Brain microvascular endothelial cell (primary cell): ENCODE measurements at places on chromosomes 12 and 14.

DNA sequence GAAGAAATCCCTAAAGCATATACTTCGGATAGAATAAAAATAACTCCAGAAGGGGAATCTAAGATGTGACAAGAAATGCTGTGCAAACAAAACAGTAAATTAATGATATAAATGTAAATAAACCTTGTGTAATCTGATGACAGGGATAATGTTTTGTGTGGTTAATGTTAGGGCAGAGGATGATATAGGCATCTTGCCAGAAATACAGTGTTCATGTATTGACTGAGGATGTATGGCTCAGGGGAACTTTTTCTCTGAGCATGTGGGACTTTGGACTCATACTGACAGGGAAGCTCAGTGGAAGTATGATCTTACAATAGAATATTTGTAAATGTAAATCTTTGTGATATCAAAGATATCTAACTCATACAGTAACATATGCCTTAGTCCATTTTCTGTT is 420.2 kb downstream of the TMTC2 start:
- DNase-seq: no peak

DNA sequence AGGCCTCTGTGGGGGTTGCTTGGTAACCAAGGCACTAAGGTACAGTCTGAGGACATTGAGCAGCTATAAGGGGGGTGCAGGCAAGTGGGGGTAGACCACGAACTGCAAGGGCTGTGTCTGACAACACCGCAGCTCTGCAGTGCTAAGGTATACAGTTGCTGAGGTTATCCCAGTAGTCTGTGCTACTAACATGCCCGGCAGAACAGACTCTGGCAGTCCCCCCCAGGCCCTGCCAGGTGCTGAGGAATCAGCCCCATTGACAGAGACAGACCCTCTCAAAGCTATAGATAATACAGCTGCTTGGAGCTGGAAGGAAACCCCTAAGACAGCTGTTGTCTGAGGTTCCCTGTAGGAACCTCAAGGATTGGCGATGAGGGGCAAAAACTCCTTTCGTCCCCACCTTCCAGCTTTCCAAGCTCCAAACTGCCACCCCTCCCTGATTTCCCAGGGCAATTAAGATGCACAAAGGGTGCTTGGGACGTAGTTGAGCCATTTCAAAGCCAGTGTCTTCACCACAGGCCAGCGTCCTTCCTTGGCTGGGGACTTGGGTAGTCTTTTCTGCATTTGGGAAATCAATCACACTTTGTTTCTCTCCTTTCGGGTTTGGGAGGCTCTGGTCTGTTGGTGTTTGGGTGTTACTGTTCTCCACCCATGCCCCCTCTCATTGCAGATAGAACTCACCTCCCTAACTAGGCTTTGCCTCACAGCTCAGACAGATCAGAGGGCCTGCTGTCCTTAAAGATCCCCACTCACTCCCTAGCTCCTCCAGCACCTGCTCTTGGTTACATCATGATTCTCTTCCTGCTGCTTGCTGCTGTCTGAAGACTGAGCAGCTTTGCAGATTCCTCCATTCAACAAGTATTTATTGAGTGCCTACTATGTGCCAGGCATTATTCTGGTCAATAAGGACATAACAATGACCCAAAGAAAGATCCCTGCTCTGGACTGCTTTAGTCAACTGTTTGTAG is 2.0 kb upstream of the MYH7 start:
- DNase-seq: no peak

DNA sequence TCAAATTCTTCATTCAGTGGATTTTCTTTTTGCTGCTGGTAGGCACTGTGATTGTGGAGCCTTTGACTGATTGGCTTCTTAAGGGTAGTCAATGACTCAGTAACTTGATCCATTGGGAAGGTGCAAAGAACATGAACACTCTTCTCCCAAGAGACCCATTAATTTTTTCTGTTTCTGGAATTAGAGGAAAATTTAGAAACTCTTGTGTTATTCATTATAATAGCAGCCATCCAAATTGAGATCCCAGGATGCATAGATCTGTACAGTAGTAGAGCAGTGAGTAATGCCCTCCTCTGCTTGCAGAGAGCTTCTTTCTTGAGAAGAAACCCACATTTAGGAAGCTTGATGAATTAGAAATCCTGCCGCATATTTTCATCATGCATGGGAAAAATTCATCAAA is 63.9 kb downstream of the MYRFL start:
- no peak for DNase-seq

GRCh38 chr12:45721954-45722353 is 7.6 kb upstream of the ARID2 start:
- no peak for DNase-seq

- DNase-seq: no peak
Measured at GRCh38 chr14:51716610-51717009, 64.9 kb downstream of the FRMD6 start.

GRCh38 chr12:25574761-25575160 is 21.7 kb upstream of the LMNTD1 start:
- DNase-seq: no peak

GRCh38 chr12:69515394-69515930 is 45.3 kb downstream of the FRS2 start:
- DNase-seq: no peak

- no peak for DNase-seq
Measured at GRCh38 chr14:32296366-32296765, 32.7 kb upstream of the AKAP6 start.

DNA sequence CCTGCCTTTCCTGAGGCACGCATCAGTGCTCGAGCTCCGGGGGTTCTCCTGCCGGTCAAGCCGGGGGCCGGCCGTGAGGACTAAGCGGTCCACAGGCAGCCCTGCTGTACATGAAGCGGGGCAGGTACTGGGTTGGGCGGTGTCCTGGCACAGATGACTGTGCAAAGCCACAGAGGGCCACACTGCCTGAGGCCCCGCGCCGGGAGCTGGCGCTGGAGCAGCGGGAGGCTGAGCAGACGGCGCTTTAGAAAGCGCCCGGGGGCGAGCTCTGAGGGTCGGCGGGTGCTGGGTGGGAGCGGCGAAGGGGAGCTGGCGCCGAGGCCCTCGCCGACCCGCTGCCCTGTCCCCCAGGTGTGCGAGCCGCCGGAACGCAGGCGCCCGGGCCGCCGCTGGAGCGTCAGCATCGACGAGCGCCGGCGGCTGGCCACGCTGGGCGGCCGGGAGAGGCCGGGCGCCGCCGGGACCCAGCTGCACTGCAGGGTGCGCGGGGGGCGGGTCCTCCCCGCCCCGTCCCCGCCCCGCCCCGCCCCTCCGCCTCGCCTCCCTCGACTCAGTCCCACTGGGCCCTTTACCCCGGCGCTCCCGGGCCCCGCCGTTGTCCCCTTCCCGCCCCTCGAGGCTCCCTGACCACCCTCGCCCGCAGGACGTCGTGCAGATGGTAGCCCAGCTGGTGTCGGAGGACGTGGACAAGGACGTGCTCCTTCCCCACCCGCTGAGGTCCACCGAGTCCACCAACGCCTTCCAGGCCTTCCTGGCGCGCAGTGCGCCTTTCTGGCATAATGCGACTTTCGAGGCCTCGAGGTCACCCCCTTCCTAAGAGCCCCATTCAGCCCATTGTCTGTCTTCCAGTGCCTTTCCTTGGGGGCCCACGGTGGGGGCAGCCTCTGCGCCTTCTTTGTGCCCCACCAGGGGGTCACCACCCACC is 8.3 kb upstream of the MTA1 start:
- DNase-seq: no peak

DNA sequence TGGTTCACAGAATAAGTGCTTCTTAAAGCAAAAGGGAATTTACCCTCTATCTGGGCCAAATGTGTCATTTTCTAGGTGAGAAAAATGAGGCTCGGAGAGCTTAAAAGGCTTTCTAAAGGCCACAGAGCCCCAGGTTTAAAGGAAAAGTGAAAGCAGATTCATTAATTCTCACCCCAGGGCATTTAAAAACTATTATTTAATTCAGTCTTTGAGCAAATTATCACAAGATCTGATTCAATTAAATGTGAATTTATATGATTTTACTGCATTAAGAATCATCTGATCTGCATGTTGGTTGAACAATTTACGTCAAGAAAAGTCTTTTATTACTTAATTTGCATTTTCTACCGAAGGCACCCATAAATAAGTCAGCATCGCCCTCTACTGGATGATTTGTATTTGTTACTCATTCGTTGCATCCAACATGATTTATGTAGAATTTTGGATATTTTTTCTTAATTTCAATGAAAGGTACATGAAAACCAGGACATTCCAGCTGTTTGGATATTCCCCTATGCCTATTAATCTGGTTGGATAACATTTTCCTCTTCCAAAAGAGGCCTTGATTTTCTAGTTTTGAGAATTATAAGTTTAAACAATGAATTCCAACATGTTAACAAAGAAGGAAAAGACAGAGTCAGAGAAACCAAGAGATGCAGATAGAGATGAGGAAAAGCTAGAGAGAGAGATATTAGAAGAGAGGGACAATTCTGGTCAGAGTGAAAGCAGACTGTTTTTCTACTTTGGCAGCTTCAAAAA is 19.1 kb upstream of the DHRS7 start:
- peak; percentile 54 for DNase-seq

GRCh38 chr14:20617138-20618003 is 24.1 kb downstream of the OR6S1 start:
- DNase-seq: no peak

- DNase-seq: no peak
Measured at GRCh38 chr12:27468241-27468640, 21.7 kb downstream of the SMCO2 start.

DNA sequence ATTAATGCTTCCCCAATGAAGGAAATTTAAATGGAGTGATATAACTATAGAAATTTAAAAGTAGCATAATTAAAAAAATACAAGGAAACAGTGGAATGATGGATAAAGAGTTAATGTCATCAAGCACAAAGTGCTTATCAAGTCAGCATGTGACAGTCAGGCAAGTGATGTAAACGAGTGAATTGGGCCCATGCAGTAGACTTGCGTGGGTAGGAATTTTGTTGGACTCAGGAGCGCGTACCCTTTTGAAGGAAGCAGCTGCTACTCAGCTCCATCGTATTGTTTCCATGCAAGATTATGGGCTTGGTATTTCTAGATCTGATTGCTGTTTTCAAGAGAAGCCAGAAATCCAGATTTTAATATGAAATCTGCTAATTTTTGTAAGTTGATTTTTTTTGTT is 4.4 kb upstream of the DYRK4 start:
- no peak for DNase-seq

DNA sequence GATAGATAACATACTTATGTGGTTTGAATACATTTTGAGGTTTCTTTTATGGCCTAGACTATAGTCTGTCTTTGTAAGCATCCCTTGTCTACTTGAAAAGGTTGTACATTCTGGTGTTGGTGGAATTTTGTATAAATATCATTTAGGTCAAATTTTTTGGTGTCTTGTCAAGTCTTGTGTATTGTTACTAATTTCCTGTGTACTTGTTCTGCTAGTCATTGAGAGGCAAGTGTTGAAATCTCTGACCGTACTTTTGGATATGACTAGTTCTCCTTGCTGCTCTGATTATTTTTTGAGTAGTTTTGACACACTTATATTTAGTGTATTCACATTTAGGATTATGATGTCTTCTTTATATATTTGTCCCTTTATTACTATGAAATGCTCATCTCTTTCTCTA is 219.6 kb downstream of the CCDC91 start:
- DNase-seq: peak; percentile 31

DNA sequence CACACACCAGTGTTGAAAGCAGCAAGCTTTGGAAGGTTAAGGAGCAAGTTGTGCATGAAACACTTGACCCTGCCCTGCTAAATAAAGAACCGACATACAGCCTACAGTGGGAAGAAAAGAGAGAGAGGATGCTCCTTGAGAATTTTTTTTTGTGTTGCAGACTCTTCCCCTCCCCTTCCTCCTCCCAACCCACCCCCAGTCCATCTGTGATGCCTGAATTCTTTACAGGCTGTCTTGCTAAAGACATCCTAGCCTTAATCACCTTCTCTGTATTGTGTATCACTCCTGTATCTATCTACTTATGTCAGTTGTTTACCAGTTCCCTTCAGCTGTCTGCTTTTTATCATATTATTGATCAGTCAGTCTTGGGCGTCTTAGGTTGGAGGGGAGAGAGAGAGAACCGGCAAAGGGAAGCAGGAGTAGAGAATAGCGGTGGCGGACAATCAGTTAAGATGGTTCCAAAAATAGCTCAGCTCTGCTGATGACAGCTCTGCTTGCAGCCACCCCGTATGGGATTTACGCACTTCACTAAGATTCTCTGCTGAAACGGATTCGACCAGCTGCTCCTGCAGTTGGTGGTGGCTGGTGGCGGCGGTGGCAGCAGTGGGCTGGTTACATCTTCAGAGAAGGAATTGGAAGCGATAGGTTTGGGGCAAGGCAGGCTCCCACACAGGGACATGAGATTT is 664.7 kb downstream of the NRXN3 start:
- no peak for DNase-seq

DNA sequence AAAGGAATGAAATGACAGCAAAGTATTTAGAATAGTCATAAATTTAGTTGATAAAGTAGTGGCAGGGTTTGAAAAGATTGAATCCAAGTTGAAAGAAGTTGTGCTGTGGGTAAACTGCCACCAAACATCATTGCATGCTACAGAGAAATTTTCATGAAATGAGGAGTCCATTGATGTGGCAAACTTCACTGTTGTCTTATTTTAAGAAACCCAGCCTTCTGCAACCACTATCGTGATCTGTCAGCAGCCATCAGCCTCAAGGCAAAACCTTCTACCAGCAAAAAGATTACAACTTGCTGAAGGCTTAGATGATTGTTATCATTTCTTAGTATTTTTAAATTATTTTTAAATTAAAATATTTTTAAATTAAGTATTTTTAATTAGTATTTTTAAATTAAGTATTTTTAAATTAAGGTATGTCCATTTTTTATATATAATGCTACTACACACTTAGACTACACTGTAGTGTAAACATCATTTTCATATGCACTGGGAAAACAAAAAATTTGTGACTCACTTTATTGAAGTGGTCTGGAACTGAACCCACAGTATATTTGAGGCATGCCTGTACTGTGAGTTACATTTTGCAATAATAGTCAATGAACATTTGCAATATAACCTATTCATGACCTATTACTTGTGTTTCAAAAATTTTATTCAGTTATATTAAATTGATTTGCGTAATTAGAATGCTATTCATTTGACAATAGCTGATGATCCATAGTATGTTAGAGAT is 67.2 kb upstream of the SYT1 start:
- DNase-seq: peak; percentile 49

GRCh38 chr14:57493467-57494181 is at the start of gene CCDC198:
TSS of gene CCDC198 (minus strand) at chr14:57493857. CDS start at chr14:57493715, 142 bp downstream.
- no peak for DNase-seq

GRCh38 chr14:85169381-85169780 is 360.6 kb upstream of the FLRT2 start:
- no peak for DNase-seq

DNA sequence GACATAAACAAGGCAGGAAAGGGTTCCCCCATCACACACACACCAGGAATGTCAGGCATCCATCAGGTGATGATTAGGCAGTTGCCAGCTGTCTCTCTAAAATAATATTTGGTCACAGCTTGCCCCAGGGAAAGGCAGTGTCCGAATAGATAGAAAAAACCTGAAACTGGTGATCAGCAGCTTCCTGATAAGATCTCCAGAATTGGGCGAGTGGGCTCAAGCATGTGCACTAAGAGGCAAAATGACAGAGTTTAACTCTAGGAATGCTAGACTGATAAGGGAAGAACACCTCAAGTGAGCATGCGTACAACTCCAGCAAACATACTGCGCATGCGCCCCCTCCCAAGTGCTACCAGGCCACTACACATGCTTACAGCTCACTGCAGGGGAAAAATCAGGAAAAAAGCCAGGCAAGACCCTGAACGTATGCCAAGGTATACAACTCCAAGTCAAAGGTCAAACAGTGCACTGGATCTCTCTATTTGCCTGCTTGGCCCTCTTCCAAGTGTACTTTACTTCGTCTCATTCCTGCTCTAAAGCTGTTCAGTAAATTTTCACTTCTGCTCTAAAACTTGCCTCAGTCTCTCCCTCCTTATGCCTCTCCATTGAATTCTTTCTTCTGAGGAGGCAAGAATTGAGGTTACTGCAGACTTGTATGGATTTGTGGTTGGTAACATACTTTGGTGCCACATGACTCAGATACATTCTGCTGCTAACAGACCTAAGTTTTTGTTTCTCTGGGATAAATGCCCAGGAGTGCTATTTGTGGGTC is 73.5 kb upstream of the VASH1 start:
- DNase-seq: peak; percentile 16
